Activated CD8-positive, alpha-beta memory T cell treated with anti-CD3 and anti-CD28 coated beads for 1 hour (primary cell): ENCODE measurements at places on chromosomes 11 and 22.

- DNase-seq, result no peak
These were observed 147.1 kb downstream of the FAM181B start for GRCh38 chr11:82586581-82586980.

- no peak for DNase-seq
These were observed 94.8 kb upstream of the RTL6 start for GRCh38 chr22:44592824-44593148.

DNA sequence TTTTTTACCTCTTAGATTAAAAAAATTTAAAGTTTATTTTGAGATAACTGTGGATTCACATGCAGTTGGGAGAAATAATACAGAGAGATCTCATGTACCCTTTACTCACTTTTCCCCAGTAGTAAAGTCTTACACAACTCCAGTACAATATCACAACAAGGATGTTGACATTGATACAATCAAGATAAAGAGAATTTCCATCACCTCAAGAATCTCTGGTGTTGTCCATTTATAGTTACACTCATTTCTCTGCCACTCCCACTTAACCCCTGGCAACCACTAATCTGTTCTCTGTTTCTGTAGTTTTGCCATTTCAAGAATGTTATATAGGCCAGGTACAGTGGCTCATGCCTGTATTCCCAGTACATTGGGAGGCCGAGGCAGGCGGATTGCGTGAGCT is 10.5 kb upstream of the ZBED5 start:
- no peak for DNase-seq

- peak; percentile 27 for DNase-seq
These were observed 55.6 kb downstream of the P4HA3 start for GRCh38 chr11:74255741-74256375.

- DNase-seq, result no peak
These were observed 1.3 kb upstream of the YIF1A start for GRCh38 chr11:66290330-66290621.

- no peak for DNase-seq
These were observed 19.0 kb downstream of the CD5 start for GRCh38 chr11:61121192-61121831.

GRCh38 chr11:128549256-128549944 is 38.0 kb downstream of the ETS1 start:
- no peak for DNase-seq

DNA sequence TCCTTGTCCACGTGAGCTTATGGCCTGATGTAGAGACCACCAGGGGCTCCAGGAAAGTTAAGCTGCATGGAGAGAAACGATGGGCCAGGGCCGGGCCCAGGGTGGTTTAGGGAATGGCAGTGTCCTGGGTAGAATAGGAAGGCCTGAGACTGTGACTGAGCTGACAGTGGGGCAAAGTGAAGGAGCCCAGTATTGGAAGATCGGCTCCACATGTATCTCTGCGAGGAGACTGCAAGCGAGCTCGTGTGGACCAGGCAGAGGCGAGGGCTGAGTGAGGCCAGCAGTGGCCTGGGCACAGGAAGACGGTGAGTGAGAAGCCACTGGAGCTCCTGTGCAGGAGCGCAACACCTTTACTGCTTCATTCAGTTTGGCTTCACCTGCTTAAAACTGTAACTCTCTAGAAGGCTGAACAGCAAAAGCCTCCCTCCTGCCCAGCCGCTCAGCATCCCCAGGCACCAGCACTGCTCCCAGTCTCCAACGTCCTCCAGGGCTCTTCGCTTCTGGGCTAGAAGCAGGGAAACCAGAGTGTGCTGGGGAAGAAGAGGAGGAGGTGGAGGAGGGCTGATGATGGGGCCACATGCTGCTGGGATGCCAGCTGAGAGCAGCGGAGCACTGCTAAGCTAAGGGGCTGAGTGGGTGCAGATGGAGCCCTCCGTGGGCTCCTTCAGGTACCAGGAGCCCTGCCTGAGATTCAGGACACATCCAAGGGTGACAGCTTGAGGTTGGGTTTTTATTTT is 13.5 kb downstream of the TCIRG1 start:
- DNase-seq, result no peak

- no peak for DNase-seq
These were observed 151.7 kb upstream of the PLET1 start for GRCh38 chr11:112412383-112412782.

DNA sequence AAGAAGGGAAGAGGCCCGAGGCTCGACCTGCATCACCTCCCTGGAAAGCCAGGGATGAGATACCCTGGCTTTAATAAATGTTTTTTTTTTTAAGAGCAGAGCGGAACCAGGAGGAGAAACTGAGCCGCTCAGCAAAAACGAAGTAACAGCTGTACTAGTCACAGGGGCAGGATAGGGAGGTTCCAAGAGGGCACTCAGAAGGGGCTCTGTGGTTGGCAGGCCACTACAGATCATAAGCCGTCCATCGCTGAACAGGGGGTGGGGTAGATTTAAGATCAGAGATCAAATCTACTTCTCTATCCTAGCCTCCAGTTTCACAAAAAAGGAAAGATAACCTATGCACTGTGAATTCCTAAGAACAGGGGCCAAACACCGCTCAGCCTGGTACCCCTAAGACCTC is 625 bp downstream of the EIF3D start:
- DNase-seq, result no peak

DNA sequence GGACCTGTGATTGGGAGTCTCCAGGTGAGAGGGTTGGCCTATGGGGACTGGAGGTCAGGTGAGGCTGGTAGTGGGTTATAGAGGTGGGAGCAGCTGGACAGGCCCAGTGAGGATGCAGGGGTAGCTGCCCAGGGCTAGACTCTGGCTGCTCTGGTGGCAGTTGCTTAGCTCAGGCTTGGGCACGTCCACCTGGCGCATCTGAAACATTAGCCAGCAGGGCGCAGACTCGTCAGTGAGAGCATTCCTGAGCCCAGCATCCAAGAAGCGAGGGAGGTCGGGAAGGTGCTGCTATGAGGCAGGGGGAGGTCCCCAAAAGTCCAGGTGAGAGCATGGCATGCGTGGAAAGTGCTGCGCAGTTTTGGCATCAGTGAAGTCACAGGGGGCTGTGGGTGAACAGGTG is 3.5 kb upstream of the GGT1 start:
- no peak for DNase-seq

- DNase-seq, result no peak
These were observed 18.4 kb downstream of the ARHGAP42 start for GRCh38 chr11:100705447-100705846.

DNA sequence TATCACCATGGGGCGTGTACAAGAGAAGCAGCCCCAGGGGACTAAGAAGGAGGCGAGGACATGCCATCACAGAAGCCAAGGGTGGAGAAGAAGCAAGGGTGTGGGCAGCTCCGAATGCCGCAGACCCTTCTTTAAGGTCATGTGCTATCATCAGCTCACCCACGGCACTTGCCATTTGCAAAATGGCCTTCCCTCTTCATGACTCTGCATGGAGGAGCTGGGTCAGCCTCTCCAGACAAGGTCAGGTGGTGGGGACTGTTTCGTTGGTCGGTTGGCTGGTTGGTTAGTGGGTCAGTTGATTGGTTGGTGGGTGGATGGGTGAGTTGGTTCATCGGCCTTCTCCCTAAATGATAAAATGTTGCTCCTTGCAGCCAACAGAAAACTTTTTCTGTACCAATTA is 622.5 kb downstream of the TBC1D22A start:
- no peak for DNase-seq

DNA sequence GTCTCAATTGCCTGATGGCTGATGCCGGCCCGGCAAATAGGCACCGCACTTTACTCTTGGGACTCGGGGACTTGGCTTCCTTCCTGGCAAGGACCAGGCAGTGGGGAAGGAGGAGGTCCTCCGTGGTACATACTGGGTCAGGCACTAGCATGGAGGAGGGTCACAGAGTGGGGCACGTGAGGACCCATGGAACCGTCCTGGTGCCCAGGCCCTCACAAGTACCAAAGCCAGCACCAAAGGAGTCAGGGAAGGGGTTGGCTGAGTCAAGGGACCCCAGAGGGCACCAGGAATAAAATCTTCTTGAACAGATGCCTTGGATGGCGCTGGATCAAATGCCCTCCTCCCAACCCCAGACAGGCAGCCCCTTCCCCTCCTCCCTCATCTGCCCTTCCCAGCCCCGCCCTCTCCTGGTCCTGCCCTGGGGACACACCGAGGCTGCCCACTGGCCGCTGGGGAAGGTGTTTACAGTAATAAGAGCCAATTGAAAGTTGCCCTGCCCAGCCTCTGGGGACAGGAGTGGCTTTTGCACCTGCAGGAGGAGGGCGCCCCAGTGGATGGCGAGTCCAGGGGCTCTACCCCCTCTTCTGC is 5.6 kb upstream of the CARNS1 start:
- no peak for DNase-seq

DNA sequence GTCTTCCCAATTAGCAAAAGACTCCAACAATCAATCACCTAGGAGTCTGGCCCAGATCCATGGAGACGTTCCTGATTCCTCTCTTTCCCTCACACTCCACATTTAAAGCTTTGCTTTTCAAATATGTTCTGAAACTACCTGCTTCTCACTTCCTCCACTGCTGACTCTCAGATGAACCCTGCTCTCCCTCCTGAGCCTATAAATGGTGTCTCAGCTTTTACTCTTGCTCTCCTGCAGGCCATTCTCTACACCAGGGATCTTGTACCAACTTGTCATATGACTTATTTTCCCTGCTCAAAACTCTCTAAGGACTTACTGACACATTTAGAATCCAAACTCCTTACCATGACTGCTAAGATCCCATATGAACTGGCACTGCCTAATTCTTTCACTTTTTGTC is 138.4 kb upstream of the DDI1 start:
- no peak for DNase-seq

DNA sequence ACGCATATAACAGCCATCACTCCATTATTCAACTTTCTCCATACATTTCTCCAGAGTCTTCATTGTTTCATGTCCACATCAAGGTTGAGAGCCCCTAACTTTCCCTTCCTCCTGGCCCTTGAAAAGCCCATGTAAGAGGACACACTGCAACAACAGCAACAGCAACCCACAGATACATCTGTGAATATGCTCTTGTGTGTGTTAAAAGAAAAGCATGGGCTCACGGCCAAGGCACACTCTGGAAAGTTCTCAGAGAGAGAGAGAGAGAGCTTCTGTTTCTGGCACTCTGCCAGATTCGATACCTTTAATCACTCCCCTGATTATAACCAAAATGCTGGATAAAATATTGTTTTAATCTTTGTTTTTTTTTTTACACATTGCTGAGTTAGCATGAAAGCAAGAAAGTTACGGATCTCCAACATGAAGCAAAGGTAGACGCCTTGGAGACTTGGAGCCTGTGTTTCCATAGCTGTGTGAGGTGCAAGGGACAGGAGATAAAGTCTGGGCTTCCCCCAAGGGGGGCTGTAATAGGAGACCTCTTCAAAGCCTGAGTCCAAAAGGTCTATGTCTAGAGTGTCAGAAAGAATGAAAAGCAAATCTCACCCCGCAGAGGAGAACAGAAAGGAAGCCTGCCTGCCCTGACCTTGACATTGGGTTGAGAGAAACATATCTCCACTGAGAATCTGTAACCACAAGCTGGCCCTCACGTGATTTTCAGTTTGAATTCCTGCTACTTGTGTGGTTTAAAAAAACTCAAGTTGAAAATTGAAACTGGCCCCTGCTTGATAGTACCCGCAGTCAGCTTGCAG is 33.7 kb upstream of the MPPED1 start:
- DNase-seq, result no peak

- DNase-seq, result no peak
These were observed 4.4 kb downstream of the RPS19BP1 start for GRCh38 chr22:39528080-39528661.

DNA sequence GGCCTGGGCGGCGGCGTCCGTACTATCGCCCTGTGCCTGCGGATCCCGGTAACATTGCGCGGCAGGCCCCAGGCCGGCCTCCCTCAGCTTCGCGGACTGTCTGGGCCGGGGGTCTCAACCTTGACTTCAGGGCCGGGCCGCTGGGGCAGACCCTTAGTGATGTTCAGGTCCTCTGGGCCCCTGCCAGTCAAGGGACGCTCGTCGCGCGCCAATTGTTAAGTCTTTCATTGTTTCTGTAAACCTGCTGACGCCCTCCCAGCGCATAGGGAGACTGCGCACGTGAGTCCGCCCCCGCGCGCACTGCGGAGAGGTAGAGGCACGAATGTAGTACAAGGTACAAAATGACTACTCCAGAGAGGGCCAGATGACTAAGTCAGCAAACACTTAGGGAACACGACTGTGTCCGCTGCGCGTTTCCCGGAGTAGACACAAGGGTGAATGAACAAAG is 451 bp upstream of the HDHD5 start:
- no peak for DNase-seq

DNA sequence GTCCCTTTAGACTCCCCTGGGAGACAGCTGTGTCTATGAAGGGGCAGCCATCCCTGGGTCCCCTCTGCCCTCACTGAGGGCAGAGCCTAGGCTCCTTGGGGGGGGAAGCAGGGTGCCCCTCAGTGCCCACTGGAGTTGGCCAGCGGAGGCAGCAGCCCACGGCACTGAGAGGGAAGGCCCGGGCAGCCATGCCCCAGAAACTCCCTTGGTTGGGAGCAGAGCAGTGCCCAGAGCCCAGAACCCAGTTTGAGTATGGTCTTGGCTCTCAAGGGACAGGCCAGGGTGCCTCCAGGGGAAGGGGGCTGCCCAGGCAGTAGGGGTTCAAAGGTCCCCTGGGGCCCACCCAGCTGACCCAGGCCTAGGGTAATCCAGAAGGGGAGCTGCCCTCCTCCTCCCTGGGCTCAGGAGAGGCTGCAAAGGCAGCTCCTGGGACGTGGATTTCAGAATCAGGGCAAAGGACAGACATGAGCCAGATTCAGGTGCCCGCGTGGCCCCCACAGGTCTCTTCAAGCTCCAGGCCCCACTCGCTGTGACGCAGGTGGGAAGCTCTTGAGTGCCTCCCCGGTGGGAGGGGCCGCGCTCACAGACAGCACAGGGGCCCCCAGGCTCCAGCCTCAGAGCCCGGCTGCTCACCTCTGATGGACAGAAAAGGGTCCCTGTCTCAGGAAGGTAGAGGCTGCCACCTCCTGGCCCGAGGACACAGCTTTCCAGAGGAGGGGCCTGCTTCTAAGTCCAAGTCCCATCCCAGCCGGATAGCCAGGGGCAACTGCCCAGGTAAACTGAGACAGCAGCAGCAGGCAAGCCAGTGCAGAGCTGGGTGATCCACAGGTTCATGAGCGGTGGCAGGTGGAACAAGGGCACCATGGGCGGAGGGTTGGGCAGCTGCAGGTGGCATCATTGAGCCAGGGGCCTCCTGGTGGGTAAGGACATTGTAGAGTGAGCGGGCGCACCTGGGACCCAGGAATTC is 2.6 kb downstream of the C11orf21 start:
- peak; percentile 19 for DNase-seq

GRCh38 chr11:133269267-133269666 is 263.0 kb downstream of the OPCML start:
- DNase-seq, result no peak
